Thyroid gland (tissue), 4 donors: ENCODE measurements at places on chromosomes 5 and 9. TPM values are rescaled to one million over a fixed set of nuclear protein-coding genes. Genes with fewer than 3 reads are reported as not detected.
A peak's percentile ranks its signal among the peaks of the same experiment; 100 is the strongest.

DNA sequence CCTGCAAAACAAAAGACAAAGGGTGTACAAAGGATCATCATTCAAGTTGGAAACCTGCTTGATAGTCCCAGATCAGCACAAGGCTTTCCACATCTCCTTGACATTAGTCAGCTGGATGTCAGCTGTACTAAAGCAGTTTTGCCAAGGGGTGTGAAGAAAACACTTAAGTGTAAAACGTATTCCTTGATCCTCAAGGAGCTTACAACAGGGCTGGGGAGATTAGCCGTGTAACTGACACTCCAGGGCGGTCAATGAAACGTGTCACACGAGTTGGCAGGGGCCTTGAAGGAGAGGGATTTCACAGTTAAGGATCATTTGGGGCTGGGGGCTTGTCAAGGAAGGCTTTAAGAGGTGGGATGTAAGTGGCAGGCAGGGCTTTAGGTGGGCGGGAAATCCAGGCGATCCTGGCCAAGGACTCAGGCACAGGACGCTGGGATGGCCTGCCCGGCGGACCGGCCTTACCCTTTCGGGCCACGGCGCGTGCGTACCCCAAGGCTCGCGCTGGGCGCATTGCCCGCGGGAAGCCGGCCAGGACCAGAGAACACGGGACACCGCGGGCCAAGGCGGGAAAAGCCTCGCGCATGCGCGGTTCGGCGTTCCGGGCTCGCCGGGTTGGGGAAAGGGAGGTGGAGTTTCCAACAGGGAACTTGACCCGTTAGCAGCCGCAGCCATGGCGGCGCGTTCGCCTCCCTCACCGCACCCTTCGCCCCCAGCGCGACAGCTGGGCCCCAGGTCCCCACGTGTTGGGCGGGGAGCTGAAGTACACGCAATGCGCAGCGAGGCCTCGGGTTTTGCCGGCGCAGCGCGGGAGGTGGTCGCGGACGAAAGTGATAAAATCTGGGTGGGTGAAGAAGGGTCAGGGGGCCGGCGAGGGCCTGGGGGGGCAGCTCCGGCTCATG, at the start of gene CNTLN:
CNTLN (plus strand) TSS at position 645 of the 899 bp plus-strand sequence; CDS start at position 671, 26 bp downstream.
- H3K4me1 ChIP-seq = peaks cover 13% of the 10 kb centered on the region
- H3K36me3 ChIP-seq = no peaks in the 10 kb centered on the region
- H3K27ac ChIP-seq = peak within 1 kb of the TSS; percentile 82

- H3K27ac ChIP-seq = no peak overlapping the region
- peak; percentile 39 for DNase-seq
- no peaks in the 10 kb centered on the region for H3K36me3 ChIP-seq
Observed at GRCh38 chr9:83937861-83938455, 16.7 kb upstream of the KIF27 start.

DNA sequence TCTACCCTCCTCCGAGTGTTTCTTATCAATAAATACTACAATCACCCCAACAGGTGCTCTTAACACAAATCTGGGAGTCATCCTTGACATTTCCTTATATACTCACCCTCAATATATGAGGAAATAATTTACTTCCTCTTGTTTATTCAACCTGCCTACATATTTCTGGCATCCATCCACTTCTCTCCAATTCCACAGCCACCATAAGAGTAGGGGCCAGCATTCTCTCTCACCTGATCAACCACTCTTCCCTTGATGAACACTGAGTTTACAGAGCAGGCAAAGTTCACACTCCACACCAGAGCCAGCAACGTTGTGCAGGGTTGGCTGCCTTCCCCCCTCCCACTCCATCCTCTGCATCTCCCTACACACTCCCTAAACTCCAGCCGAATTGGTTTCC, 904.3 kb upstream of the DMAC1 start:
- H3K36me3 ChIP-seq = no peaks in the 10 kb centered on the region
- H3K4me3 ChIP-seq = no peak overlapping the region
- H3K27ac ChIP-seq = no peak overlapping the region
- DNase-seq = no peak

GRCh38 chr5:64587370-64587769, 81.6 kb downstream of the RGS7BP start:
- H3K4me1 ChIP-seq = no peaks in the 10 kb centered on the region
- no peak overlapping the region for H3K4me3 ChIP-seq
- DNase-seq = no peak
- no peaks in the 10 kb centered on the region for H3K36me3 ChIP-seq

Gene FGF18
- 1.0 TPM for total RNA-seq

Gene SH3PXD2B
- 27.1 TPM for total RNA-seq

GRCh38 chr9:110257097-110257841, 962 bp upstream of the TXN start:
- peaks cover 19% of the 10 kb centered on the region for H3K4me1 ChIP-seq
- H3K27me3 ChIP-seq = no peaks in the 10 kb centered on the region
- H3K4me3 ChIP-seq = peak overlapping the region; percentile 84
- H3K36me3 ChIP-seq = no peaks in the 10 kb centered on the region
- peak overlapping the region; percentile 95 for H3K27ac ChIP-seq
- peak; percentile 47 for DNase-seq
